Activated CD8-positive, alpha-beta memory T cell treated with anti-CD3 and anti-CD28 coated beads for 4 hours (primary cell): ENCODE measurements at places on chromosomes 3 and 15.

GRCh38 chr15:58554758-58555157, 123.0 kb downstream of the LIPC start:
- DNase-seq = no peak

DNA sequence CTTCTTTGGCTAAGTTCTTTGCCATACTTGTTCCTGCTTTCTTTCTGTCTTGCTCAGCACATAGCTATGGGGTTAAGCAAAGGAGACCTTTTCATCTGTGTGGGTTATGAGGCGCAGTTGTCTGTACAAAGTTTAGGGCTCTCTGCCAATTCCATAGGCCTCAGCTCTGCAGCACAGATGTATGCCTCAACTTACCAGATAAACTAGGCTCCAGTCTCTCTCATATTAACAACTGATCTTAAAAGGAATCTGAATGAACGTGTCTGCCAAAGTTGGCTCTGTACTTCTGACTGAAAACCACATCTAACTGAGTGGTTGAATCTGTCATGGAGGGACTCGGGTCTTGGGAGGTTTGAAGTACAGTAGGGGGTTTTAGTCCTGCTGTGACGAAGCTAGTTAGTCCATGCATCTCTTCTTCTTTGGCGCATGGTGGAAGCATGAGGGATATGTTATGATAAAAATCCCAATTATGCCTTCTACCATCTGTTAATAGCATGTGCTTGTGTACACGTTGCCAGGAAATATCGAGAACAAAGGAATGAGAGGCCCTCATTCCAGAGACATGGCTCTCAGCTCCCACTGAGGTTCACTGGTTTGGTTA, 114.6 kb upstream of the TSC22D2 start:
- DNase-seq = no peak

DNA sequence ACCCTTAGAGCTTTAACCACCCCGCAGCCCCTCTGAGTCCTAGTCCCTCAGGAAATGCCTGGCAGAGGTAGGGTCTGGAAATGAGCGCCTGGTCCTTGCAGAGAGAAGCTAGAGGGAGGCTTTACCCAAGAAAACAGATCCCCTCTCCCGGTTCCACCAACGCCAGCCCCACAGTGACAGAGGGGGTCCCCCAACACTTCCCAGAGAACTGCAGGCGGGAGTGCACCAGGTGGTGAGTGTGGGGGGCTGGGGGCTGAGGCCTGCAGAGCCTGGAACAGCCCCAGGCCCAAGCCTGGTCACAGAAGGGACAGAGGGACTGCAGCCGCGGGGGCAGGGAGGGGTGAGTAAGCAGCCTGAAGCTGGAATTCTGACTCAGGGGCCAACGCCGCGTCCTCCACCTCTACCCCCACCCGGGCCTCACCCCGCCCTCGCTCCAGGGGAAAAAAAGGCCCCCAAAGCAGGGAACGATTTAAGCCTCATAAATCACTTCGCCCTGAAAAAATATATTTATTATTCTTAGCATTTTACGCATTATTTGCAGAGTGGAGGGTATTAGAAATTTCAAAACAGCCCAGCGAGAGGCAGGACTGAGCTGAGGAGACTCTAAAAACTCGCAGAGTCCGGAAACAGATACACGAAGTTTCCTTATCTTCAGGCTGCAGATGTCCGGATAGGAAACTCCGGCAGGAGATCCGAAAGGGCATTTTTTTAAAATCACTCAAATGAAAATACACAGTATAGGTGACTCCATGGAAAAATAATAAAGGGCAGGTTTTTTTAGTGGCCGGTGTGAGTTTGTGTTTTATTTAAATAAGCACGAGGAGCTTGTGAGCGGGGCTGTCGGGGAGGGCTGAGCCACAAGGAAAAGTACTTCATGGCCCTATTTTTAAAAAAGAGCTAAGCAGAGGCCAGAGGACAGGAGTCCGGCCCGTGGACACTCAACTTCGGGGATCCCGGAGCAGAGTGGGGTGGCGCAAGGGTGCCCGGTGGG, 10.0 kb downstream of the GATA2 start:
- no peak for DNase-seq

- DNase-seq = no peak
Measured at GRCh38 chr15:64979252-64979710, 10.4 kb downstream of the SPG21 start.

- no peak for DNase-seq
Measured at GRCh38 chr3:30399394-30400181, 206.8 kb upstream of the TGFBR2 start.

DNA sequence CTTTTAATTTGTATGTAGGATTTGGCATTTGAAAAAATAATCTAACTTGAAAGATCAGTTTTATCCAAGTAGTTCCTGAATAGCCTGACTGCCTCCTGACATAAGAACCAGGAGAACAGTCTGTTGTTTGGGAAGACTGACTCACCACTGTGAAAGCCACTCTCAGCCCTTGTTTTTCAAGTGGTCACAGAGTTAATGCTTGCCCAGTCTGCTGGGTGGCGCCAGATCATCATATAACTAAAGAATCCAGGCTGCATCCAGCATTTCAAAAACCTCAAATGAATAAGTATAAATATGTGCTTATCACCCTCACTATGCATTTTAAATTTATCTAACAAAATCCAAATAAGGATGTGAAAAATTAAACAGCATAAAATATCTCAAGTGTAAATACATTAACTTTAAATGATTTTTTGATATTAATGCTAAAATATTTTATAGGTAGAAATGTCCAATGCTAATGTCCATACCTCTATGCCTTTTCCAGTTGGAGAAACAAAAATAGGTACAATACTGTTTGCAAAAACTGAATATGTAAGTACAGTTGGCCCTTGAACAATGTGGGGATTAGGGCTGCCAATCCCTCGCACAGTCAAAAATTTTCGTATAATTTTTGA, 26.9 kb upstream of the ZBBX start:
- no peak for DNase-seq

DNA sequence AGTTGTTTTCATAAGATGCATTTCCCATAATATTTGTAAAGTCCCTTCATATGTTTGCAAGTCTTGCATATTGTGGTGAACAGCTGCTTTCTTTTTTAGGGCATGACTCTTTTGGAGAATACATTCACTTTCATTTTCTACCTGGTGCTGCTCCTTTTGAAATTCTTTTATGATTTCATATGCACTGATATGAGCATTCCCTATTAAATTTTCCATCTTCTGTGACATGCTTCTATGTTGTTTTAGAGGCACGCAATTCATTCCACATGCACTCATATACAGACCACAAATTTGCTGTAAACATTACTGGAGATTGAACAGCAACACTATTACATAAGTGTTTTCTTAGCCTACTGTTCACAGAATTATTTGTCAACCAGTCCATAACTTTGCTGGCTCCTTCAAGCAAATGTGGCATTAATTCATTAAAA, 92.8 kb upstream of the TNFSF10 start:
- no peak for DNase-seq

GRCh38 chr3:95002438-95003046, 939.7 kb downstream of the NSUN3 start:
- DNase-seq = no peak

GRCh38 chr15:100942656-100943425, 23.7 kb downstream of the LRRK1 start:
- no peak for DNase-seq

DNA sequence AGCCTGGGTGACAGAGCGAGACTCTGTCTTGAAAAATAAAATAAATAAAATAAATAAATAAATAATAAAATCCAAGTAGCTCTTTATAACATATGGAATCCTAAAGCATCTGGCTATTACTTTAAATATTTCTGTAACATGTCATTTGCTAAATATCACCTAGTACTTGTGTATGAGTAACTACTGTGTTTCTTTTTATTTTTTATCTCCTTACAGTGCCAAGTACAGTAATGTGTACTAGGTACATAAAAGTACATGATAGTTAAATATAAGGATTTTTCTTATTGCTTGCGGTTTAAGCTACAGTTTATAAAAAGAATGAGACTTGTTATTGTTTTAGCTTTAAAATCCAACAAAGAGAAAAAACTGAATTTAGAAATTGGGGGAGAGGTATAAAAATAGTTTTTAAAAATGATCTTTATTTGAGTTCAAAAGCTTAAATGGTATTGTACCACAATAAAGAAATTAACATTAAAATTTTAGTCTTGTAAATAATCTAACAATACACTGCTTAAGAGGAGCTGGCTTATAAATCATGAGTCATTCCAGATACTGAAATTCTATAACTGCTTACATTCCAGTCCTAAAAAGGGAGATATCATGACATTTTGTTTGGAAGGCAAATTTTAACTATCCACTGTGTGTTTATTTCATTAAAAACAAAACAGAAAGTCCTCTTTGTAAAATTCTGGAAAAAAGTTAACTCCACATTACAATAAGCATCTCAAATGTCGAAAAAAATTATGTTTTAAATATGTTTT, 73.1 kb downstream of the FGF7 start:
- DNase-seq = no peak

DNA sequence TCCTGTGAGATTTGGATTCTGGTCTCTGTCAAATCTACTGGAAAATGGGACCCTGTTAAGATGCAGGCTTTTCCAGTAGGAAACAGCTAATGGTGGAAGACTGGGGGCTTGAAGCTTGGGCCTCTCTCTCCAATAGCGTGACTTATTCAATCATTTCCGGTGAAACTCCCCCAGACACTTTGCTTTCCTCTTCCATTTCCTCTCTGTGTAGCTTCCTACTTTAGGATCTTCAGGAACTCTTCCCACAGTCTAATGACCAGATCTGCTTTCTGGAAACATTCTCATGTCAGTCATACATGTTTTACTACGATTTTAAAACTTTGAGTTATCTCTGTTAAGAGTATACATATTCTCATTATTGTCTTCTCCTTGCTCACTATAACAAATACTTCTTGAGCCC, 28.0 kb upstream of the TPRG1 start:
- no peak for DNase-seq

DNA sequence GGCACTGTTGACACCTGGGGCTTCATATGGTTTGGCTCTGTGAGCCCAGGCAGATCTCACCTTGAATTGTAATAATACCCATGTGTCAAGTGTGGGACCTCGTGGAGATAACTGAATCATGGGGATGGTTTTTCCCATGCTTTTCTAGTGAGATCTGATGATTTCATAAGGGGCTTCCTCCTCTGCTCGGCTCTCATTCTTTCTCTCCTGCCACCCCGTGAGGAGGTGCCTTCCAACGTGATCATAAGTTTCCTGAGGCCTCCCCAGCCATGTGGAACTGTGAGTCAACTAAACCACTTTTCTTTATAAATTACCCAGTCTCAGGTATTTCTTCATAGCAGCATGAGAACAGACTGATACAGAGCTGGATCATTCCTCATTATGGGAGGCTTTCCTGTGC, 655.9 kb upstream of the ADAMTS9 start:
- DNase-seq = no peak

GRCh38 chr3:111618945-111619344, 23.8 kb upstream of the ZBED2 start:
- no peak for DNase-seq

DNA sequence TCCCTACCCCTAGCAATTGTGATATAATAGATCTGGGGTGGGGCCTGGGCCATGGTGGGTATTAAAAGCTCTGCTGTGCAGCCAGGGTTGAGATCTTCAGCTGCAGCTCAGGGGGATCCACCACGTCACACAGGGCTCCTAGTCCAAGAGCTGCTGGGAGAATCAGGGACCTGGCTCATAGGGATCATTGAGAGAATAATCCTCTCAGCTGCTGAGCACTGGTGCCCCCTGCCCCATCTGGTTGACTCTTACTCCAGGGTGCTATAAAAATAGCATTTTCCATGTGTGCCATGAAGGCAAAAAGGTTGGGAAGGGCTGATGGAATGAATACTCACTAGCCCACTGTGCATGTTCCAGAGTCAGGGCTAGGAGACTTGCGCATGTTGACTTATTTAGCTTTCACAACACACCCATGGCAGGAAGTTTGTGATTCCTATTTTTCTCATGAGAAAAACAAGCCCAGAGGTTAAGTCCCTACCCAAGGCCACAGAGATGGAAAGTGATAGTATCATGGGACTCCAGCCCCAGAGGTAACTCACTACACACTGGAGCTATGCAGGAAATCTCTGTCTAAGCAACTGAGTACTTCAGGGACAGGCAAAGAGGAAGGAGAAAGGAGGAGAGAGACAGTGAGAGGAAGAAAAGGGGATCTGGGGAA, 94.6 kb upstream of the HERC1 start:
- no peak for DNase-seq

DNA sequence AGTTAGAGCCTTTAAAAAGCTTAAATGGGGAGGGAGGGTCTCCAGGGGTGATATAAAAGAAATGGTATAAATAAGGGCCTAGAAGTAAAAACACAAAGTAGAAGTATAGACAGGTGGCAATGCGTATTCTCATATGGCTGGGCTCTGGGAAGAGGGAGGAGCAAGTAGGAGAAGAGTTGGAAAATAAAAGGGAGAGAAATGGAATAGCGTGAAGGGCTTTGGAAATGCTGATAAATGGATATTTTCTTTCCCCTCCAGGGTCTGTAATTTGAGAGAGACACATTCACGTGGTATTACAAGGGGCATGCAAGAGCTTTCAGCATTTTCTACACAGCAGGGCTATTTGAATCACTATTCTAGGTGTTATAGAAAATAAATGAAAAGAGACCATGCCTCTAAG, 313.7 kb downstream of the RYR3 start:
- no peak for DNase-seq

DNA sequence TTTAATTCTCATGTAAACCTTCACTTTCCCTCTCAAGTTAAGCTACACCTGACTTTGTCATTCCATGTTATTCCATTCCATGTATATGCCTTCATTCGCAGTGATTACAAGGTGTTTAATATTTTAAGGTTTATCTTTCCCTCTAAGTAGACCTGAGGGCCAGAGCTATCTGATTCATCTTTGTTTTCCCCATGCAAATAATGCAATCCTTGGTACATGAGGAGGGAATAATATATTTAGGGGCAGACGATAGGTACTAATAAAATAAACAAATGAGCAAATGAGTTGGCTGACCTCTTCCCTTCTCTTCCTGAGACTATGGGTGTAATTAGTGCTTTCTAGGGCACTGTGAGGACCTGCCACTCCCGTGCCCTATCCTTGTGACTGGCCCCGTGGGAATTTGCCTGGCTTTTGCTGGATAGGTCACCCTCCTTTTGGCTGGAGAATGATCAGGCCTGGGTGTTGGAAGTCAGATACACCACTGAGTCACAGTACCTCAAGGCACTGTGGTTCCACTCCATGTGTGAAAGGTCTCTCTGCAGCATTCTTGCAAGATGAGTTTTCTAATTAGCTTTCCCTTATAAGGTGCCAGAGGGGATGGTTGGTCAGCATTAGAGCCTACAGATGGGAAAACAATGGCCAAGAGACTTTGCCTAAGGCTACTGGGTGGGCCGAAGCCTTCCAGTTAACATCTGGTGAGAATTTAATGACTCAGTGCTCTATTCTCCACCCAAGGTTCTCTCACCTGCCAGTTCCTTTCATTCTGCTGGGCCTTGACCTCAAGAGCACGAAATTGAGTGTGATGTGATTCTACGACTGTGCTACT, 183.2 kb downstream of the P3H2 start:
- no peak for DNase-seq

DNA sequence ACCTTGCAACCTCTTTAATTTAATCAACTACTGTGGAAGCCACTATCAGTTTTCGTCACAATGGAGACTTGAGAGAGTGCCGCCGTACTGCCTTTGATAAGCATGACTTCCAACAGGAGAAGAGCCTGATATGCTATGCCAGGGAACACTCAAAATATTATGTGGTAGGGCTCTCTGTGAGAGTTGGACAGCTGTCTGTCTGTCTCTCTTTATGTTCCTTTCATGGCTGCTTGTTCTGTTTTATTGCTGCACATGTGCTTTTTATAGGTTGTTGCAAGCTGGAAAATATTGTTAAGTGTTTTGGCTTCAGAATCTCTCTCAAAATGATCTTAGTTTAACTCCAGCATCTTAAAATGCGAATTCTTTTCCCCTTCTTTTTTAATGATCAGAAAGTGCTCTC, 249.4 kb upstream of the RARB start:
- no peak for DNase-seq
